ENCODE measurements at places on chromosomes 4 and X.

DNA sequence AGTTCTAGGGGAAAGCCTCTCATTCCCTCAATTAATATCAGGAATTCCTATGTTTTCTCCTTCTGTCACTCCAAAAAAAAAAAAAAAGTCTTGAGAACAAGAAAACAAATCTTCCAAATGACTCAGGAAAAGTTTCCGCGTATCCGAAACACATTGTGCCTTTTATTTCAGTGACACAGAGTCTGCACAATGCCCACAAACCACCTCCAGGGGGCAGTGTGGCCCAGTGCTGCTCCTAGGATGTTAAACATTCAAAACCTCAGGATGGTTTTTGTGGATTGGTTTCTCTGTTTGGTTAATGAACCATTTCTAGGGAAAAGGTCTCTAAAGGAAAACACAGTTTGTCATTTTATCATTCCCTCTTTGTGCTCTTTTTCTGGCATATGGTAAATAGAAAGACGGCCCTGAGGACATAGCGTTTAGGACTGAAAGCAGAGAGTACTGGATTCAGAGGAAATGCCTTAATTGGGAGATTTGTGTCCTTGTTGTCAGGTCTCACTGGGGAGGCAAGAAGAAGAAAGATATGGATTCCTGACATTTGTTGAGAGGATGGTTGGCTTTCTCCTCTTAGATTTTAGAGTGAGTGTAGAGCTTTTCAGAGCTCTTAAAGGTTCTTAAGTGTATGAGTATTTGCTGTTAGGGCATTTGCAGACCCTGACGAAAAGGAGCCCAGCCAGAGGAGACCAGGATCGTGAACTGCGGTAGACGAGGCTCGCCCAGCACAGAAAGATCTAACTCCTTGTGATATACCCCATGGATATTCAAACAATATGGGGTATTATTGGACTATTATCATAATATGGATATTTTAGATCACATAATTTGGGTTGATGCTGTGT lies 65.7 kb upstream of the MAP9 start:
- DNase-seq = peak; percentile 86

DNA sequence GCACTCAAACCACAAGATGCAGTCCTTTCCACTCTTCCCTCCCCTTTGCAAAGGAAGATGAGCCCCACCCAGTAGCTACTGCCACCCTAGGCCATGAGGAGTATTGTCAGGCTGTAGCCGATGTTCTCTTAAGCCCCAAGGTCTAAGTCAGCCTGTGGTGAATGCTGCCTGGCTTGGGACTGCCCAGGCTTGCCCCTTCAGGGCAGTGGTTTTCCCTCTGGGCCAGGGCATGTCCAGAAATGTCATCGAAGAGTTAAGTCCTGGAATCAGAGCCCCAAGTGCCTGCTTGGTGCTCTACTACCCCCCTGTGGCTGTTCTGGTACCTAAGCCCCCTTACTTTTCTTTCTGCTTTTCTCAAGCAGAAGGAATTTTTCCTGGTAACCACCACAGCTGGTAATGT lies 11.8 kb upstream of the PGK1 start:
- no peak for DNase-seq

DNA sequence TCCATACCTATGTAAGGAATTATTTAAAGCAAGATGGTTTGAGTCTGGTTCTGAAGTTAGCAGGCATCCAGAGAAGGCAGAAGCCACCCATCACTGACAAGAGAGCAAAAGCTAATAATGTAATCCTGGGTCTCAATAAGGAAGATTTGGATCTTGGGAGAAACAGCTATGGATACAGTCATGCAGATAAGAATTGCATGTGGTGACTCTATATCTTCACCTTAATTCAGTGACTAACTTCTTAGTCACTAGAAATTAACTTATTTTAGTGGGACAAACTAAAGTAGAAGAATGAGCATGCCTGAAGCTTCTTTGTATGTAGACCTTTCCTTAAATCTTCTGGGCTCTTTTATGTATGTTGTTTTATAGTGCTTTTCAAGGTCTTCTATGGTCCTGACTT lies 66.6 kb downstream of the ATP10D start:
- no peak for DNase-seq

GRCh38 chr4:125268068-125268755 lies 46.5 kb upstream of the FAT4 start:
- DNase-seq = no peak

DNA sequence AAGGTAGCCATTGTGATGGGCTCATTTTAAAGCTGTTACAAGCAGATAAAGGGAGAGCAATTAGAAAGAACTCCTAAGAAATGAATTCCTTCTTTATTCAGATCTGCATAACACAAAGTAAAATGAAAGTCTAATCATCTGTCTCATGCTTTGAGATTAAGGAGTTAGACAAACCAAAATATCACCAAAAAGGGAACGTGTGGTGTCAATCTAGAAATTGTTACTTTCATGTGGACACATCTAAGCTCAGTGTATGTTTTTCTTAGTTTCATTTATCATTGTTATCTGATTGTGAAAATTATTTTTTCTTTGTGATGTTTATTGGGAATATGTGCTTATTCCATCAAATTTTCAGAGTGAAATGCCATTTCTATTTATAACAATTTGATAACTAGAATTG lies 80.3 kb downstream of the BANK1 start:
- DNase-seq = no peak

DNA sequence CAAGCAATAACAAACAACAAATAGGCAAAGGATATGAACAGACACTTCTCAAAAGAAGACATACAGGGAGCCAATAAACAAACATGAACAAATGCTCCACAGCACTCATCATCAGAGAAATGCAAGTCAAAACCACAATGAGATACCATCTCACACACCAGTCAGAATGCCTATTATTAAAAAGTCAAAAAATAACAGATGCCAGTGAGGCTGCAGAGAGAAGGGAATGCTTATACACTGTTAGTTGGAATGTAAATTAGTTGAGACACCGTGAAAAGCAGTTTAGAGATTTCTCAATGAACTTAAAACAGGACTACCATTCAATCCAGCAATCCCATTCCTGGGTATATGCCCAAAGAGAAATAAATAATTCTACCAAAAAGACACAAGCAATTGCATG lies 129.8 kb upstream of the MAGEB2 start:
- DNase-seq = no peak

DNA sequence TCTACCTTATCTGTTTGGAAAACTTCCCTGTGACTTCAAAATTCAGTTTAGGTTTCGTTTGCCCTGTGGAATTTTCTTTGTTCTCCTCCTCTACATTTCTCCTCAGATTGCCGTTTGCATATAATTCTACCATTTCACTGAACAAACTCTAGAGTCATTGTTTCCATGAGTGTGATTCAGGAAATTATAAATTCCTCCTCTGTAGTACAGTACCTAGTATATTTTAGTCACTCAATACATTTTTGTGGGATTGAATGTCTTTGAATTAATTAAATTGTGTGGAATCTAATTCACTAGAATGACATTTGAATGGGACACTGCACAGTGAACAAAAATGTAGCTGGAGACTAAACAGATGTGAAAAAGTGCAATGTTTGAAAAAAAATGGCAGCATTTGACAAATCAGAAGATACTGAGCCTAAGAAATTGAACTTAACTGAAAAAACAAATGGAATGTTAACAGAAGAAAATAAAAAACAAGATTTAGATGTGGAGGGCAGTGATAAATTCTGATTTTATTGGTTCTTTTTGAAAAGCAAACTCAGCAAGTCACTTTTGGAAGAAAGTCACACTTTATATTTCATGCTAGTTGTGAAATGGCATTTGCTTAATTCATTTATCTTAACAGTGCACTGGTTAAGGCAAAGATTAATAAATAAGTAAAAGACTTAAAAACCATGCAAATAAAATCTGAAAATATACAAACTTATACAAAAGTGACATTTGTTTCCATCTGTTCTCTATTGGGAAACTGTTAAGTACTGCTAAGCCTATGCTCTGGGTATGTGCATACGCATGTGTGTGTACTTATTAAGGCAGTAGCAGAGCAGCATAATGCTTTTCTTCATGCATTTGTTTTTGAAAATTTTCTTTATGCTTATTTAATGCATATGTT lies 512.3 kb downstream of the FAT4 start:
- DNase-seq = no peak

- no peak for DNase-seq
Measured at GRCh38 chr4:125741825-125742452, 427.2 kb downstream of the FAT4 start.

DNA sequence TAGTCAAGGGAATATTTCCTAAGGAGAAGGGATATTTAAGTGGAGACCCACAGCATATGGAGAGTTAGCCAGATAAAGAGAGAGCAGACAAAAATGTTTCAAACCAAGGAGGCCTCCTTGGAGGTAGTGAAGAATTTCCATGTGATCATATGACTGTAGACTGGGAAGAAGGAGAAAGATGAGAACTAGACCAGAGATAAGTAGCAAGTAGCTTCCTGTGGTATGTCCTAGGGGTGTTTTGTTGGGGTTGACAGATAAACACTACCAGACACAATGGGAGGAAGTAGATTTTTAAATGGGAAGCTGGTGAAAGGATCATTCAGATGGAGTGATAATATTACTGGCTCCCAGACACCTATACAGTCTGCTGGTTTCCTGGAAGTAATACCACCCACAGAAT lies 13.6 kb downstream of the SYAP1 start:
- DNase-seq = no peak

DNA sequence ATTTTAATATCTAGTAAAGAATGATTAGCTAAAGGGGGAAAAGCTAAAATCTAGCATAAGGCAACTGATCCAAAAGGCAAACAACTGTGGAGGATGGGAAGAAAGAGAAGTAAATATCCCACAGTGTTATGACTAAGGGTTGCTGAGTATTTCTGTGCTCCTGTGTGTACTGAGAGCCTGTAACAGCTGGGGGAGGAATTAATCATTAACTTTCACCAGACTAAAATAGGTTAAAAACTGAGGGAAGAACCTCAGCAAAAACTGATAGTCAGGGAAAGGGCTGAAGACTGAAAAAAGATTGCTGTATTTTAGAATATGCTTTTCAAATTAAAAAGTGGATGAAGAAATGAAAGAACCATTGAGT lies 365.9 kb downstream of the CXXC4 start:
- DNase-seq = no peak

DNA sequence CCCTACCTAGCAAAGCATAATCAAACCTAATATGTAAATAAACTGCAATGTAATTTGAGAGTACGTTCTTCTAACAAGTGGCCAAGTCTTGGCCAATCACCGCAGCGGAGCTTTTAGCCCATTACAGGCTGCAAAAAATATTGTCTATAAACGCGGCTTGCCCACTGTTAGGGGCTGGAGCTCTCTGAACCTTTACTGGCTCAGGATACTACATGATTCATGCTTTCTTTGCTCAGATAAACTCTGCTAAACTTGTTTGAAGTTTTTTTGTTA lies 990 bp upstream of the HADH start:
- no peak for DNase-seq

- DNase-seq = no peak
Measured at GRCh38 chr4:173767650-173768049, 237.6 kb upstream of the HAND2 start.

DNA sequence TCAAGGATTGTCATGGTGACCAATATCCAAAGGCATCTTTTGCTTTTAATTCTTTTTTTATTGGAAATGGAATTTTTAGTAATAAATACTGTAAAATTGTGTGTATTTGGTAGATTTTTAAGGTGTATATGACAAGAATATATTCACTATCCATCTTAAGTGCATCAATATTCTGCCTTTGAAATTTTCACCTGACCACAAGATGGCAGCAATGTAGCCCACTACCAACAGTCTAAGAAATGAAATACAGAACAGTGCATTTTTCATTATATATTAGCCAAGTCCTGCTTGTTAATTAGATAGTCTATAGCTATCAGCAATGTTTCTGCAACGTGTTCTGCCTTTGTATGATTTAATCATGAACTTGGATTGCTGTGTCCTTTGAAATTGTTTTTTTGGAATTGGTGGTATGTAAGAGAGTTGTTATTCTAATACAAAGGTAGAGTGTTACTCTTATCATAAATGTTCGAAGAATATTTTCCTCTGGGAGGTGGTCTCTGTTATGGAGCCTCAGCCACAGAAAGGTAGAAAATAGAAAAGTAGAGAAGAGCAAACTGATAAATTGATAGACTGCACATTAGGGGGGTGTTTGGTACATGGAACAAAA lies 38.2 kb downstream of the HPGDS start:
- DNase-seq = no peak

- DNase-seq = no peak
Measured at GRCh38 chr4:76430519-76431388, 4.3 kb upstream of the SHROOM3 start.

GRCh38 chr4:155245105-155245504 lies 36.7 kb downstream of the NPY2R start:
- no peak for DNase-seq

- DNase-seq = no peak
Measured at GRCh38 chr4:100022792-100023222, 72.7 kb upstream of the H2AZ1 start.

DNA sequence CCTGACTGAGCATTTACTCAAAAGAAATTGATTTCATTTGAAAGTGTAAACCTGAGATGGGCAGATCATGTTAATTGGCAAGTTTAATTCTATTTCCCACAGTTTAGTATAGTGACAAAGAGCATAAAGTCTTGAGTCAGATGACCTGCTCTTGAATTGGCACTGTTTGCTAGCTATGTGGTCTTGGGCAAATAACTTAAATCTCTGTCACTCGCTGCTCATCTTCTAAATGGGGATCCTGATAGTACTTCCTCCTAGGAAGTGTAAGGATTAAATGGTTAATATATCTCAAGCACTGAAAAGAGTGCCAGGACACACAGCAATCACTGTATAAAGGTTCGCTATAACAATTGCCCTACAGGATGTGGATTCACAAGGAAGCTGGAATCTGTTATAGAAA lies 242.8 kb upstream of the JADE1 start:
- DNase-seq = no peak

DNA sequence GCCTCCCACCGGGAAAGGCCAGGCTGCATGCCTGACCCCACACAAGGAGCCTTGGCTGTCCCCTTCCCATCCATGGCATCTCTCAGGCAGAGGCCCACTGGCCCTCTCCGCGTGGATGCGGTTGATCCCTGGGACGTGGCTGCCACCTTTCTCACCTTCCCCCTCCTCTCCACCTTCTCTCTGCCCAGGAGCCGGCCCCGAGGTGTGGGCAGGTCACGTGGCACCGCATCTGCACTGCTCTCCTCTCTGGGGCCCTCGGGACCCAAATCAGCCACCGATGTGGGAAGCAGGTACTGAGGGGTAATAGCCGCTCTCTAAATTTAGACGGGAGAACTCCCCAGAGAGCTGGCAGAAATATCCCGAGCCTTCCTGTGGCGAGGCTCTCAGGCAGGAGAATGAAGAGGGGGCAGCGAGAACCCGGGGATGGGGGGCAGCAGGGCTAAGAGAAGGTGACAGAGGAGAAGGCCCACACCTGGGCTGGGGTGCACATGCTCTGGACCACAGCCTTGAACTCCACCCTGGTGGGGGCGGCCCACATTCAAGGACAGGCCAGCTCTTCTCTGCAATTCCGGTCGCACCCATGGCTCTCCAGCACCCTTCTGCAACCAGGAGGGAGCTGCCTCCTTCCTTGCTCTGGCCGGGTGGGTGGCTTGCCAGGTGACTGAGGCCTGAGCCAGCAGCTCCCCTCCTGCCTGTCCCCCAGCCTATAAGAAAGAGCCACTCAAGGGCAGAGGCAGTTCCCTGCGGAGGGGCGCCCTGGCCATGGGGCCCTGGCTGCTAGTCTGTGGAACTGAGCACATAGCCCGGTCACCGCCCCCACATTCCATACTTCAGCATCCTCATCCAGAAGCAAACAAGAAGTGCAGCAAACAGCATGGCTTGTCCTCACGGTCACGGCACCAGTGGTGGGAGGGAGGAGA lies 9.6 kb upstream of the DUSP9 start:
- DNase-seq = no peak

- no peak for DNase-seq
Measured at GRCh38 chr4:89755220-89755619, 81.7 kb downstream of the SNCA start.

- DNase-seq = no peak
Measured at GRCh38 chrX:22481436-22481835, 208.7 kb downstream of the CBLL2 start.

- no peak for DNase-seq
Measured at GRCh38 chr4:116870686-116871085, 214.7 kb downstream of the TRAM1L1 start.
